ENCODE measurements at places on chromosomes 5 and 9.
A peak's percentile ranks its signal among the peaks of the same experiment; 100 is the strongest.

- H3K36me3 ChIP-seq: no peaks in the 10 kb centered on the region
- H3K27me3 ChIP-seq: no peaks in the 10 kb centered on the region
- no peak overlapping the region for H3K27ac ChIP-seq
Observed at GRCh38 chr9:99054581-99054980, 50.3 kb upstream of the TGFBR1 start.

DNA sequence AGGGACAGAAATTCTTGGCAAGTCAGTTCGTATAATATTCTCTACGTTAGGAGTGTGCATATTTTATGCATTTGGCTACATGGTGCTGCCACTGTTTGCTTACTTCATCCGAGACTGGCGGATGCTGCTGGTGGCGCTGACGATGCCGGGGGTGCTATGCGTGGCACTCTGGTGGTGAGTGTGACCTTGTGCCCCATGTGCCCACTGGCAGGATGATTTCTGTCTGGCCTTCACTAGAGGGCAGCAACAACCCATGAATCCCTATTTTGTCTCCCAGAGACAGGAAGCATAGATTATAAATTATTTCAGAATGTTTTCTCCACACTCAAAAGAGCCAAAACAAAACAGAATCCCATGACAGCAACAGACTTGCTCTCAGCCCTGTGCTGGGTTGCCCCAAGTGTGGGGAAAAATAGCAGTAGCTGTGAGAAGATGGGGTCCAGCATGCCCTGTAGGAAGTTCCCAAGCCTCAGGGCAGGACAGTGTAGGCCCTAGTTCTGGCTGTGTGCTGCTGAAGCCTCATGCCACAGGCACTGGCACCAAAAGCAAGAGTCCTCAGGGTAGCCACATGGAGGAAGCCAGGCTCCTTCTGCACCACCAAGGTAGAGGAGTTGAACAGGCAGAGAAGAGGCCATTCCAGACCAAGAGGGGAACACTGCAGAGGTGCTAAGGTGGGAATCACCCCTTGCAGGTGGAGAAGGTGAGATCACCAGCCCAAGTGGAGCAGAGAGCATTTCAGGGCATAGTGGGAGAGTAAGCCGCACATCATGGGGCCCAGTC lies 16.0 kb downstream of the SLC22A5 start:
- DNase-seq: no peak
- H3K4me1 ChIP-seq: peaks cover 40% of the 10 kb centered on the region
- H3K36me3 ChIP-seq: no peaks in the 10 kb centered on the region
- H3K27ac ChIP-seq: no peak overlapping the region

GRCh38 chr5:77486344-77486962 lies 5.7 kb downstream of the WDR41 start:
- no peak overlapping the region for H3K4me3 ChIP-seq
- H3K27me3 ChIP-seq: no peaks in the 10 kb centered on the region
- H3K36me3 ChIP-seq: peaks cover 2% of the 10 kb centered on the region
- H3K4me1 ChIP-seq: 0 out of 2 replicates have a peak, but pooled peaks cover 10% of the 10 kb centered on the region
- no peak overlapping the region for H3K27ac ChIP-seq
- no peak for DNase-seq

- no peaks in the 10 kb centered on the region for H3K36me3 ChIP-seq
- no peaks in the 10 kb centered on the region for H3K27me3 ChIP-seq
- no peak overlapping the region for H3K27ac ChIP-seq
Observed at GRCh38 chr9:14395317-14396082, 81.6 kb upstream of the NFIB start.

DNA sequence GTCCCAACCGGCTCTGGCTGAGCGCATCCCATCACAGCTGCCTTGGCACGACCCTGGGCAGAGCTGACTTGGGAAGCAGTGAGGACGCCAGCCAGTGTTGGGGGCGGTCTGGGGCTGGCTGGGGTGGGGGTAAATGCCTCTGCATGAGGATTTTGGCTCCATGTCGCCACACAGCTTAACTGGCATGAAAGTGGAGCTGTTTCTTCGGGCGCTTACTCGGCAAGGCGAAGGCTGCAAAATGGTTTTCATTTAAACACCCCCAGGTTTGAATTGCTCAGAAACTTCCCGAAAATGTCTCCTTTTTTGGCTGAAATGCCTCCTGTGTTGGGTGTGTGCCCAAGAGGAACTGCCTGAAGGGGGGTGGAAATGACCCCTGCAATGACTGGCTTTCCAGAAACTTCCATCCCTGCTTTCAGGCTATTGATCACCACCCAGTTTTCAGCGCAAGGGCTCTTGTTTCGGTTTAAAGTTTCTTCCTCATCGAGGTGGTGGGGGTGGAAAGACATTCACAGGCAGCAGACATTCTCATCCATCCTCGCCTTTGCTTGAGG lies 38.3 kb downstream of the PTGES start:
- H3K36me3 ChIP-seq: no peaks in the 10 kb centered on the region
- H3K27me3 ChIP-seq: no peaks in the 10 kb centered on the region
- peaks cover 7% of the 10 kb centered on the region for H3K4me1 ChIP-seq

- H3K27me3 ChIP-seq: no peaks in the 10 kb centered on the region
- DNase-seq: peak; percentile 41
- H3K27ac ChIP-seq: peak overlapping the region; percentile 78
- no peaks in the 10 kb centered on the region for H3K36me3 ChIP-seq
Observed at GRCh38 chr5:142215915-142216681, 107.5 kb downstream of the NDFIP1 start.

DNA sequence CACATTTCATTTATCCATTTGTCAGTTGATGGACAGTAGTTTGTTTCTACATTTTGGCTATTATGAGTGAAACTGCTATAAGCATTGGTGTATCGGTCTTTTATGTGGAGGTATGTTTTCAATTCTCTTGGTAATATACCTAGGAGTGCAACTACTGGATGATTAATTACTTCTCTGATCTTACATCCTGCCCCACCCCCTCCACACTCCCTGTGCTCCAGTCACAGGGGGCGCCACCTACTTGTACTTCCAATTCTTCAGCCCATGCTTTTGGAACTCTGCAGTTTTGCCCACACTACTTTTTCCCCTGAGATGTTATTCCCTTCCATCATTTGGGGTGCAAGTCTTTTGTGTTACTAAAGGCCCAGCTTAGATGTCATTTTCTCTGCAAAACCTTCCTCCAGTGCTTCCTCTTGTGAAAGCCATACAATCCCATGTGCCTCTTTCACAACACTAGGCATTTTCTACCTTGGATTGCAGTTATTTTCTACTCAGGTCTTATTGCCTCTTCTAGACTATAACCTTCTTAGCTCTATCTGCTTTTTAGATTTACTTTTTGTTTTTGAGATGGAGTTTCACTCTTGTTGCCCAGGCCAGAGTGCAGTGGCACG lies 42.1 kb downstream of the SEC61B start:
- H3K27me3 ChIP-seq: no peaks in the 10 kb centered on the region
- no peak overlapping the region for H3K4me3 ChIP-seq
- no peak for DNase-seq
- H3K36me3 ChIP-seq: no peaks in the 10 kb centered on the region
- H3K4me1 ChIP-seq: no peaks in the 10 kb centered on the region

DNA sequence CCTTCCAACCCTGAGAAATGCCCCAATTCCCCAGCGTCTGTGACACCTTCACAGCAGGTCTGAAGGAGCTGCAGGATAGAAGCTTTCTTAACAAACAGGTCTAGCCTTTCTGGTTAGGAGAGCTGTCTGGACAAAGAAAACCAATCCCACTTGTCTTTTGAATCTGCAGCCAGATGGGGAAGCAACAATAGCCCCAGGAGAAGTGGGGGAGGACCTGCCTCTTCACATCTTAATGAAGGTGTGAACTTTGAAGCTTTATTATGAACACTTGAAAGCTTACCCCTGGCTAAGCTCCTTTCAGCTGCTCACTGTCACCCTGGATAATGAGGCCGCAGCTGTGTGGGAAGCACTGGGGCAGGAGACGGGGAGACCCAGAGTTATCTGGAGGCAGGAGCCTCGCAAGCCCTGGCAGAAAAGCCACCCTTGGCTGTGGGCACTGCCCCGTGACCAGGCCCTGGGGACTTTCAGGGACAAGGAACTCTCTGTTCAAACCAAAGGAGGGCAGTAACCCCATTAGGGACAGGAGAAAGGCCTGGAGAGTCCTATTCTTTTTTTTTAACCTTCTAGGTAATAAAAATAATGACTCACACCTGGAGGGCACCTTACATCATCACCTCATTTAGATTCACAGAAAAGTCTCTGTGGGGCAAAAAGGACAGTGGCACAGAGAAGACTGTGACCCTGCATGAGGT lies 151.8 kb upstream of the RAD23B start:
- H3K4me3 ChIP-seq: no peak overlapping the region
- H3K27ac ChIP-seq: no peak overlapping the region
- H3K27me3 ChIP-seq: no peaks in the 10 kb centered on the region
- no peaks in the 10 kb centered on the region for H3K36me3 ChIP-seq

GRCh38 chr9:13431222-13431536 lies 151.7 kb upstream of the MPDZ start:
- no peak overlapping the region for H3K4me3 ChIP-seq
- H3K36me3 ChIP-seq: no peaks in the 10 kb centered on the region
- H3K27me3 ChIP-seq: no peaks in the 10 kb centered on the region

DNA sequence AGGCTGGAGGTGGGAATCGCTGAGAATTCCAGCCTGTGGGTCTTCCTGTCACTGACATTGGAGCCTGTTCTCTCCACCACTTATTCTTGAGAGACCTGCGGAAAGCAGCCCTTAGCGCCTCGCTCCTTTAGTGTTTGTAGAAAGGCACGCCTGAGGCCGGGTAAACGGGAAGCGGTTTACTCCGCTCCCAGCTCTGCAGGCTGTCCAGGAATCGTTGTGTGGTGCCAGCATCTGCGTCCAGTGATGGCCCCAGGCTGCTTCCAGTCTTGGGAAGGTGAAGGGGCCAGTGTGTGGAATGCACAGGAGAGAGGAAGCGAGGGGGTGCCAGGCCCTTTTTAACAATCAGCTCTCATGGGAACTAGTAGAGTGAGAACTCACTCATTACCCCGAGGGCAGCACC lies 44.6 kb upstream of the FCN2 start:
- H3K4me3 ChIP-seq: no peak overlapping the region
- H3K36me3 ChIP-seq: no peaks in the 10 kb centered on the region
- no peak overlapping the region for H3K27ac ChIP-seq
- H3K27me3 ChIP-seq: no peaks in the 10 kb centered on the region
- H3K4me1 ChIP-seq: no peaks in the 10 kb centered on the region

- no peak overlapping the region for H3K4me3 ChIP-seq
- H3K27ac ChIP-seq: no peak overlapping the region
- no peaks in the 10 kb centered on the region for H3K27me3 ChIP-seq
- DNase-seq: no peak
- no peaks in the 10 kb centered on the region for H3K4me1 ChIP-seq
Observed at GRCh38 chr5:143501310-143502044, 98.0 kb upstream of the NR3C1 start.

GRCh38 chr9:104780796-104781395 lies 17.0 kb downstream of the NIPSNAP3B start:
- no peaks in the 10 kb centered on the region for H3K36me3 ChIP-seq
- no peak overlapping the region for H3K4me3 ChIP-seq
- DNase-seq: no peak
- H3K27ac ChIP-seq: no peak overlapping the region
- no peaks in the 10 kb centered on the region for H3K27me3 ChIP-seq
- no peaks in the 10 kb centered on the region for H3K4me1 ChIP-seq

DNA sequence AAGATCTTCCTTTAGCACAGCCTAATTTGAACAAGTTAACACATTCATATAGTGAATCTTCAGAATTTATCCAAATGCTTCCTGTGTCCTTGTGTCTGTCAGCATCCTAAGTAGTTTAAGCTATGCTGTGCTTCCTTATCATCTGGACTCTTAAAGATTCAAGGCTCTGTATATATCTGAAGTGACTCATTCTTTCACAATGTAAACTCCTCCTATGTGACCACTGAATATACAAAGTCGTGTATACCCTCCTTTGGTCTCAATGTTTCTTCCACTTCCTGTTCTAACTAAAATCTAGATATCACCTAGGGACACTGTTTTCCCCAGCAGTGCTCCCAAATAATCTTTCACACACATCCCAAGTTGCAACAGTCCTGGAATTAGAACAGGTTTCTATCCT lies 935.7 kb upstream of the NUDT12 start:
- peak overlapping the region; percentile 21 for H3K27ac ChIP-seq
- H3K4me3 ChIP-seq: no peak overlapping the region
- H3K4me1 ChIP-seq: no peaks in the 10 kb centered on the region
- no peaks in the 10 kb centered on the region for H3K36me3 ChIP-seq
- no peaks in the 10 kb centered on the region for H3K27me3 ChIP-seq

DNA sequence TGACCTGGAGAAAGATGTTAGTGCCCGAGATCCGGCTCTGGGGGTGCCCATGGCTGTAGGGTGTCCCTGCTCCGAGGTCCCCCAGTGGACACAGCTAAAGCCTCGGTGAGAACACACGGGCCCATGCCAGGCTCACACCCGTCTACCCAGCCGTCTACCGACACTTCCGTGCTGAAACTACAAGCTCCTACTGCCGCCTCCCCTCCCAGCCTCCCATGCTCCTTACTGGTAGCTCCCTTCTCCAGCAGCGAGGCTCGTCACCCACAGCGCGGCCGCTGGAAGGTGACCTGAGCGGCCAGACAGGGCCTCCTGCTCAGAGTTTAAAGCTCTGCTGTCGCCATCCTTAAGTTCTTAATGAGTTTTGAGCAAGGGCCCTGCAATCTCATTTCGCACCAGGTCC lies 33.2 kb upstream of the CLPTM1L start:
- H3K36me3 ChIP-seq: no peaks in the 10 kb centered on the region
- H3K4me1 ChIP-seq: peaks cover 4% of the 10 kb centered on the region
- no peak overlapping the region for H3K4me3 ChIP-seq
- DNase-seq: no peak
- H3K27ac ChIP-seq: no peak overlapping the region
- no peaks in the 10 kb centered on the region for H3K27me3 ChIP-seq

GRCh38 chr9:97985058-97985861 lies 2.1 kb downstream of the ANP32B start:
- peak overlapping the region; percentile 68 for H3K4me3 ChIP-seq
- H3K36me3 ChIP-seq: no peaks in the 10 kb centered on the region
- peak overlapping the region; percentile 79 for H3K27ac ChIP-seq
- H3K27me3 ChIP-seq: no peaks in the 10 kb centered on the region
- DNase-seq: no peak

- no peaks in the 10 kb centered on the region for H3K36me3 ChIP-seq
- no peak for DNase-seq
- no peaks in the 10 kb centered on the region for H3K27me3 ChIP-seq
Observed at GRCh38 chr5:135442431-135443160, 4.6 kb downstream of the DCANP1 start.

DNA sequence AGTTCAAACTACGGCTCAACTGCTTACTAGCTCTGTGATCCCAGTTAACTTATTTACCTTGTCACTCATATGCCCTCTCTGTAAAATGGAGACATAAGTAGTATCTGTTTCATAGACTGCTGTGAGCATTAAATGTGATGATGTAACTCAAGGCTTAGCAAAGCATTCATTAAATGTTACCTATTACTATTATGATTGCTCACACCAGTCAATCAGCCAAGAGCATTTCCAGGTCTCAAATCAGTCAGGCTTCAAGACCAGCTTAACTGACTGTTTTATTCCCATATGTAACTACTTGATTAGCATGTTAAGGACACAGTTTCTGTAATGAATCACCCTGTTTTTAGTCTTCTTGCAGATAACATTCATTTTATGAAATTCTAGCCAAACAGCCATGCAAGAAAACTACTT lies 413.3 kb downstream of the MLLT3 start:
- no peak overlapping the region for H3K4me3 ChIP-seq
- DNase-seq: no peak
- H3K4me1 ChIP-seq: no peaks in the 10 kb centered on the region
- H3K27ac ChIP-seq: no peak overlapping the region

Data from Panc1 (cell line).